Gastroesophageal sphincter (tissue), 4 donors: ENCODE measurements at places on chromosomes 6 and 20. TPM values are rescaled to one million over a fixed set of nuclear protein-coding genes. Genes with fewer than 3 reads are reported as not detected.

Gene NKX2-4
- not detected for total RNA-seq

Gene LPIN3
- total RNA-seq, result 6.5 TPM

Gene CBLN4
- total RNA-seq, result not detected

Gene MTCH1
- 211 TPM for total RNA-seq

Gene BPI
- 0.47 TPM for total RNA-seq

Gene GPX5
- total RNA-seq, result not detected

Gene PERP
- total RNA-seq, result 33.0 TPM

Gene HTR1B
- total RNA-seq, result 2.5 TPM

Gene ADGRG6
- 10.5 TPM for total RNA-seq

Gene TCF21
- total RNA-seq, result 36.9 TPM

Gene WFDC10B
- total RNA-seq, result not detected

Gene NFS1
- total RNA-seq, result 40.0 TPM

Gene HINT3
- total RNA-seq, result 31.0 TPM

Gene MAFB
- total RNA-seq, result 66.9 TPM

Gene C20orf141
- not detected for total RNA-seq

Gene DDX43
- 1.9 TPM for total RNA-seq
